Fibroblast of skin of left biceps (primary cell): ENCODE measurements at places on chromosomes 13 and 19.

- DNase-seq, result no peak
These were observed 19.2 kb downstream of the TMEM272 start for GRCh38 chr13:51825681-51826254.

DNA sequence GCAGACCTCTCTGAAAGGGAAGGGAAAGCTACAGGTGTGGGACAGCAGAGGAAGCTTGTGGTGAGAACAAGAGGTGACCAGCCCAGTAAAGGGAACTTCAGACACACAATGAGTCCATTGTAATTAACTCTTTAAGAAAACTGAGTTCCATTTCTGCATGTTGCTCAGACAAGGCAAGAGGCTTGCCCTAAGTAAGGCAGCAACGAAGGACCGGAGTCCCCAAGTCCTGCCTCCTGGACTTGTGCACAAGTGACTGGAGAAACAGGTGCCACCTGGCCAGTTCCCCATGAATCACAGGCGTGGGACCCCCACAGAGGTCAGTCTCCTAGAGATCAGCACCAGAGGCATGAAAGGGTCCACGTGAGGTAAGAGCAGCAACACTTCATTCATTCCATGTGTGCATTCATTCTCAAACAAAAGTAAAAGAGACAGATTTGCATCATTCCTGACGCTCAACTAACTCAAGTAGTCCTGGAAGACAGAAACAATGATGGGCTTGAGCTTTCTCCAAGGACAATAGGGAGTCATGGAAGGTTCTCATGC lies 14.7 kb upstream of the SIGLEC6 start:
- DNase-seq, result no peak

GRCh38 chr19:29831041-29831548 lies 19.3 kb downstream of the CCNE1 start:
- no peak for DNase-seq

DNA sequence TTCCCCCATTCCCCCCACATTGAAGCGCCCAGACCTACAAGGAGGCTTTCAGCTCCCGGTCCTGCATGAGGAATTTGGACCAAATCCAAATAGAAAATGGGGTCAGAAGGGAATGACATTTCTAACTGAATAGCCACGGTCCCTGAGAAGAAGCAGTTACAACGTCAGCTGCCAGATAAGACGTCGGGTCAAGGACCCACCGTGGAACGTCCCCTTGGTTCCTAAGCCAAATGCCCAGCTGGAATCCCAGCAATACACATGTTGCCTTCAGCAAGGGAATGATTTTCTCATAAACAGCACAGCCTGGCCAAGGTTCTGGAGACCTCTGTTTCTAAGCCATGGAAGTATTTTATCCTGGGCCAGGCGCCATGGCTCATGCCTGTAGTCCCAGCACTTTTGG lies 109.1 kb upstream of the PEG3 start:
- DNase-seq, result no peak

- DNase-seq, result no peak
These were observed 752 bp downstream of the RPL18A start for GRCh38 chr19:17860331-17860992.

DNA sequence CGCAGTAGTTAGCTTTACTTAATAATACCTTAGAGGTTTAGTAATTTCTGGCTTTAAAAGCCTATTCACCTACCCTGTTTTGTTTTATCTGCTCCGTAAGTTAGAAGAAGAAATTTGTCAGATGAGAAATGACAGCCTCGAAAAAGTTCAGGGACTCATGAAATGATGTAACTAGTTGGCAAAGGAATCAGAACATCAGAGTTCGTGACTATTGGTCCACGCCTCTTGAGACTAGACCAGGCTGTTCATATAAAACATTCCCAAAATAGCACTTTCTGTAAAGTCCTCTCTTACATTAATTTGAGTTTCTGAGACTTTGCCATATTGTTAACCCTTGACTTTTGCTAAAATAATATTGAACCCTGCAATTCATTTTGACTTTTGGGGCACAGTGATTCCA lies 92.0 kb downstream of the HS6ST3 start:
- no peak for DNase-seq

GRCh38 chr13:28865149-28865744 lies 45.1 kb downstream of the MTUS2 start:
- no peak for DNase-seq

GRCh38 chr19:41001243-41001971 lies 10.3 kb downstream of the CYP2B6 start:
- no peak for DNase-seq

DNA sequence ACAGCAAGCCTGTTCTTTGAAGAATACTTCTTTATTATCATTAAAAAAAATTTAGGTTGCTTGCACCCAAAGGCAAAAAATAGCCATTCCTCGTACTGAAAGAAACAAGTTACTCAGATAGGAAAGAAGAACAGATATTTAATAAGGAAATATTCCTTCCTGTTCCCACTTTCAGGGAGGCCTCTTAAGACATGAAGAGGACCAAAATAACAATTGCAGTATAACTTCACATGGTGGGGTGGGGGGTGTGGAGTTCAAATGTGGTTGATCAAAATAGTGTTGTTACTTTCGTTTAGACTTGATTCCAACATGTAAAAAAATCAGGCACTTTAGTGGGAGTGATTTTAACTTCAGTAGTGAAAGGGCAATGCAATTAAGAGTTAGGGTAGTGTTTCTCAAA lies 3.6 kb downstream of the RGCC start:
- no peak for DNase-seq
